ENCODE measurements at places on chromosomes 6 and 20. TPM values are rescaled to one million over a fixed set of nuclear protein-coding genes. Genes with fewer than 3 reads are reported as not detected.

Gene ID4
- 158 TPM for polyA plus RNA-seq

Gene XKR7
- polyA plus RNA-seq, result 0.34 TPM

Gene CAGE1
- not detected for polyA plus RNA-seq

Gene MROH8
- polyA plus RNA-seq, result 7.7 TPM

Gene PRL
- polyA plus RNA-seq, result not detected

Gene RIMS1
- 2.4 TPM for polyA plus RNA-seq

Gene PKIB
- polyA plus RNA-seq, result 2.3 TPM

Gene C6orf141
- 1.3 TPM for polyA plus RNA-seq

Gene CLVS2
- polyA plus RNA-seq, result 0.15 TPM
